ENCODE measurements at places on chromosomes 1 and 21.

- no peak for DNase-seq
Observed at GRCh38 chr1:89826594-89826993, 5.8 kb downstream of the LRRC8D start.

- DNase-seq = no peak
Observed at GRCh38 chr1:58769809-58770320, 14.0 kb downstream of the JUN start.

DNA sequence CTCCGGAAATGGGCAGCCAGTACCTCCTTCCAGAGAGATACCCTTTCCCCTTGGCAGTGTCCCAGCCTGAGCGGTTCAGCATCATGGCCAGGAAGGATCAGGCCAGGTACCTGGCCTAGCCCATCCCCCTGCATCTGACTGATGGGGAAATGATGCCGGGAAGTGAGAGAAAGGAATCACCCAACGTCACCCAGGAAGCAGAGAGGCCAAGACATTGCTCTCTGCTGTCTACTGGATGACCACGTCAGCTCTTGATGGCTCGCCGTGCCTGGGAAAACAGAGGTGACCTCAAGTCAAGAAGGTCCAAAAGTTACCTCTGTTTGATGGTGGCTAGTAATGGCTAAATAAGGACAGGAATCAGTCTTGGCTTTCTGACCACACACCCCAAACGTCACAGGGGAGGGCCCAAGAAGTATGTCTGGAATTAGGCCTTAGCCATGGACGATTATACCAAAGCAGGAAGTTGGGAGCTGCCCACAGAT is 79.0 kb downstream of the MRPL37 start:
- peak; percentile 64 for DNase-seq

GRCh38 chr1:211469938-211470529 is 21.9 kb downstream of the RD3 start:
- peak; percentile 19 for DNase-seq

DNA sequence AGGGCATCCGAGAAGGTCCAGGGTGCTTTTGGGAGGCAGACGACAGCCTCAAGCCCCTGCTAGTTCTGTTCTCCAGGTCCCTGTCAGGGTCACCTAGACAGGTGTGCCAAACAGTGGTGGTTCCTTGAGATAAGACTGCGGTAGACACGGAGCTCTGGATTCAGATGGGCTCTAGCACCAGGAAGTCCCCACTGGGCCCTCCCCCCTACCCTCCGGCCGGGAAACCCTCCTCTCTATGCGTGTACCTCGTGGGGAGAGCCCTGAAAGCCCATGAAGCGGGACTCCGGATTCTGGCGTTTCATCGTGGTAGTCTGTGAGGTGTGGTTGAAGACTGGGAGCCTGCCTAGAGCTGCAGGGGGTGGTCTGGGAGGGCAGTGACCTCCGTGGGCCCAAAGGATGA is 2.1 kb upstream of the KCNA2 start:
- DNase-seq = no peak

DNA sequence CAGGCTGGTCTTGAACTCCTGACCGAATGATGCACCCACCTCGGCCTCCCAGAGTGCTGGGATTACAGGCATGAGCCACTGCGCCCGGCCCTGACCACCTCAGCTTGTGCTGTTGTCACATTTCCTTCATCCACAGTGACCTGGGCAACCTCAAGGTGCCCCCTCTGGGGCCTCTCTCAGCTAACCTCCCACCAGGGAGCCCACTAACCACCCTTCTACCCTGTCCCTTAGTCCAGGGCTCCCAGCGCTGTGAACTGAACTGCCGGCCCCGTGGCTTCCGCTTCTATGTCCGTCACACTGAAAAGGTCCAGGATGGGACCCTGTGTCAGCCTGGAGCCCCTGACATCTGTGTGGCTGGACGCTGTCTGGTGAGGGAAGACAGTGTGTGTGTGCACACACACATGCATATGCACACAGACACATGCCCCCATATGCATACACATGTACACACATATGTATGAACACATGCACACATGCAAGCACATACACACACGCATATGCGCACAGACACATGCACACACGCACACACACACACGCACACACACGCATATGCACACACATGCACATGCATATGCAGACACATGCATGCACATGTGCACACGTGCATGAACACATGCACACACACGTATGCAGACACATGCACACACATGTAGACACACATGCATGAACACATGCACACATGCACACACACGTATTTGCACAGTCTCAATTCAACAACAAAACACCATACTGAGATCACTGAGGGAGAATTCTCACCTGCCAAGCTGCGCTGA is 6.2 kb downstream of the ADAMTSL4 start:
- no peak for DNase-seq

DNA sequence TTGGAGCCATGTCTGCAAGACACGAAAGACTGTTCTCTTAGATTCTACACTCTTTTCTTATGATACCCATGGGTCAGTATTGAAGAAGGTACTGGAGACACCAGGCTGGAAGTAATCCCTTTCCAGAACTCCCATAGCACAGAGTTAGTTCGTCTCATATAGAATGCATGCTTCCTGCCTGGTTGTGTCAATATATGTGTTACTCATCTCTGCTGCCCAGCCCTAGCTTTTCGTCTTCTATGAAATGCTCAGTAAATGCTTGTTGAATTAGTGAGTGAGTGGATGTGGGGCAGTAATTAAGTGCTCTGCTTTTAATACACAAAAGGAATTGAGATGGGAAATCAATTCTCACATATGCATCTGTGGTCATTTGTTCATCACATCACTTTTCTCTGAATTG is 32.1 kb downstream of the ADCY10 start:
- DNase-seq = no peak
